ENCODE measurements at places on chromosomes 4 and X. TPM values are rescaled to one million over a fixed set of nuclear protein-coding genes. Genes with fewer than 3 reads are reported as not detected.
A peak's percentile ranks its signal among the peaks of the same experiment; 100 is the strongest.

CFAP99 gene
- not detected for total RNA-seq

PAGE5 gene
- total RNA-seq = not detected

HMGB3 gene
- total RNA-seq = 432 TPM

PIR gene
- total RNA-seq = 15.8 TPM

MED12 gene
- 57.8 TPM for total RNA-seq

AMBN gene
- not detected for total RNA-seq

DNA sequence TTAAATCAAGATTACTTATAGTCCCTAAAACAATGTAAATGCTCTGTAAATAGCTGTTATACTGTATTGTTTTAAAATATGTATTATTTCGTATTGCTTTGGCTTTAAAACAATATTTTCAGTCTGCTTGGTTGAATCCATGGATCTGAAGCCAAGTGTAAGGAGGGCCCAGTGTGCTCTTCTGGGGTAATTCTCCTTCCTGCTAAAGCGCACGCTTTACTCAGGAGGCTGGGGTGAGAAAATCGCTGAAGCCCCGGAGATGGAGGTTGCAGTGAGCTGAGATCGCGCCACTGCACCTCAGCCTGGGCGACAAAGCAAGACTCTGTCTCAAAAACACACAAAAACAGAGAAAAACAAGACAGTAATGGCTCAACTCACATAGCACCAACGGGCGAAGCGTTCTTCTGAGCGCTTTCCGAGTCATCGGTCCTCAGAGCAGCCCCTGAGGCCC, 391 bp upstream of the IDUA start:
- no peak for DNase-seq

DNA sequence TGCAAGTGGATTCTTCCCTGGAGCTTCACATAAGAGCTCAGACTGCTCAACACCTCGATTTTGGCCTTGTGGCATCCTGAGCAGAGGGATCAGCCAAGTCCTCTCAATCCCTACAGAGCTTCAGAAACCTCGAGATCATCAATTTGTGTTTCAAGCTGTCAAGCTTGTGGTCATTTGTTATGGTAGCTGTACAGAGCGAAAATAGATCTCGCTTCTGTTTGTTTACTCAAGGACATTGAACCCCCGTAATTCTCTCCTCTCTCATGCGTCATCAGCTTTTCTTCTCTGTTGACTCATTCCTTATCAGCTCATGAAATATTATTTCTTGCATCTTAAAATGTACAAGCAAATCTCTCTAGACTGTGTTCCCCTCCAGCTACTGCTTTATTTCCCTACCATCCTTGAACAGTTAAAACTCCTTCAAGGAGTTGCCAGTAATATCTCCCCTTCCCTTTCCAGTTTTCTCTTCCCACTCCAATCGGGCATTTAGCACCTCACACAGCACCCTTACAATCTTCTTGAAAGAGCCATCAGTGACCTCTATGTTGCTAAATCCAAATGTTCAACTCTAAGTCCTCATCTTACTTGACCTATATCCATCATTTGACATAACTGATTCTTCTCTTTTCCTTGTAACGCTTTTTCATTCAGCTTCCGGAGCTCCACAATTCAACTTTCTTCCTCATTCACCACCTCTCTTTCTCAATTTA, 106.2 kb upstream of the FAT1 start:
- no peak for DNase-seq

- DNase-seq = no peak
These were observed 21.6 kb downstream of the TEC start for GRCh38 chr4:48247878-48248558.

GRCh38 chrX:11056322-11057176, 54.6 kb upstream of the HCCS start:
- DNase-seq = no peak

GRCh38 chr4:140085062-140085622, 68.8 kb downstream of the MAML3 start:
- DNase-seq = no peak

- DNase-seq = no peak
These were observed 22.1 kb downstream of the STAP1 start for GRCh38 chr4:67580577-67580976.

GRCh38 chrX:100939333-100939732, 10.6 kb upstream of the XKRX start:
- DNase-seq = no peak

DNA sequence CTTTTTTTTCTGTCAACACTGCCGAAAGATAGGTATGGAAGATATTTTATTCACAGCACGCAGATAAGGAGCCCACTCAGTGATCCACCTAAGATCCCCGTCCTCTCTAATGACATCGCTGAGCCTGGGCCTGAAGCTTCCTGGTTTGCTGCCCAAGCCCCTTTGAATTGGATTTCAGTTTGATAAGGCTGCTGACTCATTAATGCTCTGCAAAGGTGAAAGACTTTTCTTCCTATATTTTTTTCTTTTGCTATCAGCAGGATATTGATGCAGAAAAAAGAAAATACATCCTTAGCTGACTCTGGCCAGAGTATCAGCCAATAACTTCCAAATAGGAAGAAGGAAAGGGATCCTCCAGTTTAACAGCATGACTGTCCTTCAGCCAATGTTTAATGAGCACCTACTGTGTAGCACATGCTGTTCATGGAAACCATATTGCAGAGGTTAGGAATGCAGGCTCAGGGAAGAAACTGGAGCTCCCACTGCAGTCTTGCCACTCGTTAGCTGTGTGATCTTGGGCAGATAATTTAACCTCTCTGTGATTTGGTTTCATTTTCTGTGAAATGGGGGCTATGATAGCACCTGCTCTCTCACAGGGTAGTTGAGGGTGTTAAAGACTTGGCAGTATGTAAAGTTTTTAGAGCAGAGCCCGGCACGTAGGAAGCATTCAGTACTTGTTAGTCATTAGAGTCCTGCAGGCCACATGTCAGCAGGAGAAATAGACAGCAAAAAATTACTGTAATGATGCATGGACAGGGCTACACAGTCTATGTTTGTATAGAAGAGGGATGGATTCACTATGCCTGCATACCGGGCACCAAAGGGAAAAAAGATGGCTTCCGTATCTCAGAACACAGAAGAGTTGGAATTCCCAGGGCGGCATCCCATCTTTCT, 39.3 kb downstream of the EVC start:
- DNase-seq = no peak

- no peak for DNase-seq
These were observed 295.2 kb upstream of the IGFBP7 start for GRCh38 chr4:57405359-57405758.

GRCh38 chrX:71366674-71367256, 608 bp downstream of the TAF1 start:
- DNase-seq = no peak

DNA sequence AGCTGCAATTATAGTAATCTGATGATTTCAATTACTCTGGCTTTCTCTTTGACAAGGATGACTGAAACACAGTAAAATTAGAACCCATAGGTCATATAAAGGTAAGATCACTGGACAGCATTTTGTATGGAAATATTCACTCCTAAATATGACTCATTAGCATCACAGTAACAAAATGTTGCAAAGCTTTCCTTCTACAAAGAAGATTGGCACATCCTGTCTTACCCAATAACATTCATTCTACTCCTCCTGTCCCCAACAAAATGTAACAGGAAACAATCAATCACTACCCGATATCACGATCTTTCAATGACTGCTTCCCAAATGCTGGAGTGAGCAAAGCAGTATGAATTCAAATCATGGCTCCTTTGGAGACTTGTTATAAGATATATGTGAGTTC, 95.3 kb downstream of the FANCB start:
- no peak for DNase-seq

- no peak for DNase-seq
These were observed 275.7 kb downstream of the STPG2 start for GRCh38 chr4:97867557-97868091.

GRCh38 chrX:42825201-42825600, 47.2 kb upstream of the PPP1R2C start:
- DNase-seq = no peak

- peak; percentile 49 for DNase-seq
These were observed 4.6 kb upstream of the MAD2L1 start for GRCh38 chr4:120071192-120071795.

DNA sequence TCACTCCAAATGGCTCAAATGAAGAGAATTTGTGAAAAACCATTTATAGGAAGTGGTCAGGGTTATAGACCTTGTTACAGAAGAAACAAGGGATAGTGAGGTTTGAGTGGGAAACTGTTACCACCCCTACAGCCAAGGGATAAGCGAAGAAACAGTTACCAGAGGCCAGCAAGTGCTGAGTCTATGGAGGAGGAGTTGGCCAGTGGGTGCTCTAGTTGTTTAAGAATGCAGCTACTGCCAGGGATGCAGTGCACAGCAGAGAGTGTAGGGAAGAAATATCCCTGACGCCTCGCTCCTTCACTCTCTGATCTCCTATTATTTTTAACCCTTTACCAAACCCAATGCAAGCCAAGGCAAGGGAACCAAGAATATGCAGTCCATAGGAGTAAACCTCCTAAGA, 15.2 kb upstream of the SYTL4 start:
- DNase-seq = no peak

DNA sequence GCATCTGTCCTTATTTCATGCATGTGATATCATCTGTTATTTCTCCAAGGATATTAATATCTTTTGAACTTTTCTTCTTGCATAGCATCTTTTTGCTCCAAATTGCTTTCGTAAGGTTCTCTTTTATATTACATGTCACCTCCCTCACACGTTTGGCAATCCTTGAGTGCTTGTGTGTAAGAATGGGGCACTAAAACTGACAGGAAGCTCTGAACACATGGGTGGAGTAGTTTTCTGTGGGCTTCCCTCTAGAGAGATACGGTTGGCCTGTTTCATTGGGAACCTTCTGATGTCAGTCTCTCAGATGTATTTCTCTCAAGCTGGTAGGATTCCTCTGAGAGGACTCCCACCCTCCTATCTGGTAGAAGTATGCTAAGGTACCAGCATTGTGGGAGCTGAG, 223.0 kb downstream of the MID1 start:
- DNase-seq = no peak

DNA sequence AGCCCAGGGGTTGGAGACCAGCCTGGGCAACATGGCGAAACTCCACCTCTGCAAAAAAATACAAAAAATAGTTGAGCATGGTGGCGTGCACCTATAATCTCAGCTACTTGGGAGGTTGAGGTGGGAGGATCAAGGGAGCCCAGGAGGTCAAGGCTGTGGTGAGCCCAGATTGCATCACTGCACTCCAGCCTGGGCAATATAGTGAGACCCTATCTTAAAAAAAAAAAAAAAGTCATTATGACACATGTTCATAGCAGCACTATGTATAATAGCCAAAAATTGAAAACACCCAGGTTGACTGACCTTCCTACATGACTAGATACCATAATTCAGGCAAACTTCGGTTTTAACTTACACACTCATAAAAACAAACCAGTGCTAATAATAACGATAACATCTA, 90.8 kb upstream of the RBPJ start:
- DNase-seq = no peak

DNA sequence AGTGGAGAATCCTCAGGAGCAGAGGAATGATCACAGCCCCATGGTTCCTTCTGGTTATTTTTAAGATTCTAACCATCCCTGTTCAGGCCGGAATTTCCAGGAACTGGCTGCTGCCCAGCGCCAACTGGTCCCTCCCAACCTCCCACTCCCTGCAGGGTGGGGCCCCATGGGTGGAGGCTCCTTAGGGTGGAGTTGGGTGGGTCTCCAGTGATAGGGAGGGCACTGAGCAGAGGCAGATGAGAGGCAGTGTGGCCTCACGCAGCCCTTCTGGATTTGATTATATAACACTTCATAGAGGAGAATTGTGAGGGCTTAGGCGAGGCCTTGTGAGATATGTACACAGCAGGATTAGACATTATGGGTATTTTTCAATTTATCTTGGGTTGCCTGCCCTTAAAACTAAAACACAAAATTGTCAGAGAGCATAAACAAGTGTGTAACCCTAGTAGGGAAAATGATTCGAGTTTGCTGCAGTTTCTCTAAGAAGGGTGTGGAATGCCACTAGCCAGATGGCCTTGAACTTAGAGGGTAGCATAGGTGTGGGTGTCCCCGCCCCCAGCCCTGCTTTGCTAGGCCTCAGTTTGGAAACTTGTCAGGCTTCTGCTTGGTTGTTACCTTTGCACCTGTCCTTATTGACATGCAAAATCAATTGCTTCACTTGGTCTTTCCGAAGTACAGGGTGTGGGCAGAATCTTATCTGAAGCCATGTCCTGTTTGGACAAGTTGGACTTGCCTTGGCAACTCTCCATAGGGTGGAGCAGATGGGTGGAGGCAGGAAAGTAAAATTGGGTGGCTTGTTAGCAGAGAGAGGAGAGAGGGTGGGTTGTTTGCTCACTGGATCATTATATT, 9.4 kb downstream of the KLF3 start:
- peak; percentile 55 for DNase-seq

- DNase-seq = no peak
These were observed 14.3 kb upstream of the GABRB1 start for GRCh38 chr4:47017081-47017480.

DNA sequence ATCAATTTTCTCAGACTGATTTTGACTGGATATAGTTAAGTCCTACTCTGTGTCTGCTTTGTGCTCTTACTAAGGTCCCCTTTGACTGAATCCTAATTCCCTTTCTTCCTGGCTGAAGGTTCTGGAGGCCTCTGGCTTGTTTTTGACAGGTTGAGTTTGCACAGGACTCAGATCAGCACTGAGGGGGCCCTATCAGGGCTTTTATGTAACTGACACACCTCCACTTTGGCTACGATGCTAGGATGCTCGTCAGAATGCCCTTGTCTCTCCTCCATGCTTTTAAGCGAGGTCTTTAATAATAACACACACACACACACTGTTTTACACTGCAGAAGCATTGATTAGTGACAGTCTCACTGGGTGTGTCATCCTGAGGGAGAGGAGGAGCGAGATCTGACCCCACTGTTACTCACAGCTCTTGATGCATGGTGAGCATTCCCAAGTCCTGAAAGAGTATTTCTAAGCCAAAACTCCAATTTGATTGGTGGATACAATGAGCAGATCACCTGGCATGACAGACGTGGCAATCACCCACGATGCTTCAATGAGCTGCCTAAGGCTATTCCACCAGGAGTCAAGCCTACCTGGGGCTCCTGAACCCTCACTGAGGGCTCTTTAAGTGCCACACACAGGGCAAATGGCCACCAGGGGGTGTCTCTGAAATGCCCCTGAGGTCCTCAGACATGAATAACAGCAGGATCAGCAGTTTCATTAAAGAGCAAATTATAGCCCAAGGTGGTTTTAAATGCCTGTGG, 130.4 kb upstream of the CPEB2 start:
- peak; percentile 85 for DNase-seq

DNA sequence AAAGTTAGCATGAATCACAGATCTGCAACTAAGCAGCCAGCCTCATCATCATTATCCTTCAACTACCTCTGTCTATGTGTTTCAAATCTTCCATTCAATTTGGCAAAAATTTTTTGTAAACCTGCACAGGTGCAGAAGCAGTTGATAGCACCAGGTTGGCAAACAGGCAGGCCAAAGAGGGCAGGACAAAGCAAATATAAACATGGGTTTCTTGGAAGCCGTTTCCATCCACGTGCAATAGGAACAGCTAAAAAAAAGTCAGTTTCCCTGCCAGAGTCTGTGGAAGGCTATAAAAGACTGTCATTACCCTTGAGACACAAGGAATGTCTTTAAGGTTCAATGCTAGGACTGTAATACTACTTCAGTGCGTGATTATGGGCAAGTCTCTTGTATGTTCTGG, 253.2 kb downstream of the PDHA2 start:
- DNase-seq = no peak

GRCh38 chr4:153595894-153596601, 88.0 kb upstream of the TLR2 start:
- no peak for DNase-seq

GRCh38 chrX:109856974-109857373, 123.9 kb upstream of the ACSL4 start:
- no peak for DNase-seq

- DNase-seq = no peak
These were observed 76.9 kb upstream of the SCOC start for GRCh38 chr4:140296335-140297220.

Data from endodermal cell (in vitro differentiated cells).